ENCODE measurements at places on chromosomes 12 and 14.

- DNase-seq = no peak
Observed at GRCh38 chr12:54786081-54786480, 68.2 kb upstream of the MUCL1 start.

DNA sequence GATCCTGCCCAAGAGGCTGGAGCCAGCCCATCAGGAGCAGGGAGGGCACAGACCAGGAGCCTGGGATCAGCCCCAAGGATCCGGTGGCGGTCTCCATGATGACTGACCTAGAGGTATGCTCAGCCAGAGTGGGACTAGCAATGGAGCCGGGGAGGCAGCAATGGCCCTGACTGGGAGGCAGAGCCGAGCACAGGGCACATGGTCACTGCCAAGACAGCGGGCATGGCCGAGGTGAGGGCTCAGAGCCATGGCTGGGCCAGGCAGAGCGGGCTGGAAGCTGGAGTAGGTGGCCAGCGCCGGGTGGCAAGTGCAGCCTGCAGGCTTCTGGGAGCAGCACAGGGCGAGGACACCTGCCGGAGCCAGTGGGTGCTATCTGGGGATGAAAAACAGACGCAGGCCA is 259.3 kb downstream of the BCL11B start:
- no peak for DNase-seq

DNA sequence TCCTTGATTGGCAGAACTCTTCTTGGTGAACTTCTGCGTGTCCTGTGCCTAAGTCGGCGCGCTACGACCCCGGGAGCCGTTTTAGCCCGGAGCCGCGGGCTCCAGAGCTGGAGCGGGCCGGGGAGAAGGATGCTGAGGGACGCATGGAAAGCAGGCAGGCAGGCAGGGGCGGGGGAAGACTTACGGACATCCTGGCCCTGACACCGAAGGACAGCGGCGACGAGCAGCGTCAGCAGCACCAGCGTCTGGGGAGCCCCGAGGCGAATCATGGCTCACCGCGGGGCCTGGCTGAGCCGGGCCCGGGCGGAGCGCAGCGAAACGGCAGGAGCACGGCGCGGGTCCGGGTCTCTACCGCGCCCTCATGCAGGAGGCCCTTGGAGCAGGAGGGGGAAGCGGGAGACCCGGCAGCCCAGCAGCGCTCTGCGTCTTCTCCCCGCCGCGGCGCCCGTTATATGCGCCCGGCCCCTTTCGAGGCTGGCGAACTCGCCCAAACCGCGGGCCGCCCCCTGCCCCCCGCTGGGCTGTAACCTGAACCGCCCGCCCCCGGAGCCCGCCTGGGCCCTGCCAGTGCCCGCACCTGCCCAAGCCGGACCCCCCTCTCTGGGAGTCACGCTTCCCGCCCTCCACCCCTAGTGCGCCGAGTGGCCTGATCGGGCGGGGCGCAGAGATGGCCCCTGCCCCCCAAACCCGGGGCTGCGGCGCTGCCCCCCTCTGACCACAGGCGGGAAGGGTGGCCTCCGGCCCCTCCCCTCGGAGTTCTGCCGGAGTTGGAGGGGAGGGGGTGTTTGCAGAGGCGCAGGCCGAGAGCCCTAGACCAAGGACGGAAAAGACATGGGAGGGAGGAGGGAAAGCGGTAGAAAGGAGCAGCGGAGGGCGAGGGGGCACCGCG is at the start of gene COL2A1:
Gene COL2A1, minus strand, starts transcription at position 424 of the 889 bp plus-strand sequence. Its CDS starts 155 bp downstream, at position 269.
- peak; percentile 24 for DNase-seq

DNA sequence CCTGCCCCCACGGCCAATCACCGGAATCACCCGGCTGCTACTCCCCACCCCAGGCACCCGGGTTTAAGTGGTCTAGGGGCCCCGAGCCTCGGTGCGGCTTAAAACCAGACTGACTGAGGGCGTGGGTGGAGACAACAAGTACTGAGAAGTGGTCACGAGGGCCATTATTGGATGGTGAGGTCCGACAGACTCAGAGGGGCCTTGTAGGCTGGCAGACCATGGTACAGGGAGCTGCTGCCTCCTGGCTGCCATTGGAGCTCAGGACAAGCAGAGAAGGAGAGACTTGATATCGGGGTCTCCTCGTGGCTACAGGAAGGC is 54.1 kb downstream of the FBRSL1 start:
- DNase-seq = no peak

DNA sequence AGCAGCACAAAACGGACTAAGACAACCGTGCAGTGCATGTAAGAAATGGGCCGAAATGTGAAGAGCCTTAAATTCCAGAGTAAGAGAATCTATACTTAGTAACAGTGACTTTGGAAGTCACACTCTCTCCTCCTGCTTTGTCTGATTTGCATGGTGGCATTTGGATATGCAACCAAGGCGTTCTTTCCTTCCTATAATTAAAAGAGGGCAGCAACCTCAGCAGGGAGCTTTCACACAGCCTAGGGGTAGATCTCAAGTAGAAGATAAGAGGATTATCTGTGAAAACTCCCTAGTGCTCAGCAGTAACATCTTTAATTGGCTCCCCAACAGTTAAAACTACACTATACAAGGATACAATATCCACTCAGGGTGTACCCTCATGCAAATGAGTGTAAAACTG is 16.5 kb downstream of the GMFB start:
- no peak for DNase-seq

DNA sequence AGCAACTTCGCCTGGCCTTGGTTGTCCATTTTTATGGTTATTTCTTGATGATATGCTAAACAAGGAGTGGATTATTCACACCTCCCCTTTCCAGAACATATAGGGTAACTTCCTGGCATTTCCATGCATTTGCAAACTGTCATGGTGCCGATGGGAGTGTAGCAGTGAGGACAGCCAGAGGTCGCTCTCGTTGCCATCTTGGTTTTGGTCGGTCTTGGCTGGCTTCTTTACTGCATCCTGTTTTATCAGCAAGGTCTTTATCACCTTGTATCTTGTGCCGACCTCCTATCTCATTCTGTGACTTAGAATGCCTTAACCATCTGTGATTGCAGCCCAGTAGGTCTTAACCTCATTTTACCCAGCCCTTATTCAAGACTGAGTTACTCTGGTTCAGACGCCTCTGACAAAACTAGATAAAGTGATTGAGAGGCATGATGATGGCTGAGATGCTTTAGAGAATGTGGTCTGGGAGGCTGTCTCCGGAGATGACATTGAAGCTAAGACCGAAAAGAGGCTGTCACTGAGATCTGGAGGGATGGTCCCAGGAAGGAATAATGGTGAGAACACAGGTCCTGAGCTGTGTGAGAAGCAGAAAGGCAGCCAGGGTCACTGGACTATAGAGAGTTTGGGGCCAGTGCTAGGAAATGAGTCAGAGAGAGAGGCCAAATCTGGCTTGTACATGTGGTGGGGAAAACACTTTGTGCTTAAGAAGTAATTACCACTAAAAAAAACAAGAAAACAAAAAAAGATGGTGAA is 2.9 kb downstream of the GLT1D1 start:
- DNase-seq = no peak

- no peak for DNase-seq
Observed at GRCh38 chr12:132437252-132437932, 52.6 kb upstream of the FBRSL1 start.

- DNase-seq = no peak
Observed at GRCh38 chr12:97640826-97641225, 178.2 kb downstream of the RMST start.

- DNase-seq = no peak
Observed at GRCh38 chr12:56863789-56864188, 70.4 kb downstream of the SDR9C7 start.

DNA sequence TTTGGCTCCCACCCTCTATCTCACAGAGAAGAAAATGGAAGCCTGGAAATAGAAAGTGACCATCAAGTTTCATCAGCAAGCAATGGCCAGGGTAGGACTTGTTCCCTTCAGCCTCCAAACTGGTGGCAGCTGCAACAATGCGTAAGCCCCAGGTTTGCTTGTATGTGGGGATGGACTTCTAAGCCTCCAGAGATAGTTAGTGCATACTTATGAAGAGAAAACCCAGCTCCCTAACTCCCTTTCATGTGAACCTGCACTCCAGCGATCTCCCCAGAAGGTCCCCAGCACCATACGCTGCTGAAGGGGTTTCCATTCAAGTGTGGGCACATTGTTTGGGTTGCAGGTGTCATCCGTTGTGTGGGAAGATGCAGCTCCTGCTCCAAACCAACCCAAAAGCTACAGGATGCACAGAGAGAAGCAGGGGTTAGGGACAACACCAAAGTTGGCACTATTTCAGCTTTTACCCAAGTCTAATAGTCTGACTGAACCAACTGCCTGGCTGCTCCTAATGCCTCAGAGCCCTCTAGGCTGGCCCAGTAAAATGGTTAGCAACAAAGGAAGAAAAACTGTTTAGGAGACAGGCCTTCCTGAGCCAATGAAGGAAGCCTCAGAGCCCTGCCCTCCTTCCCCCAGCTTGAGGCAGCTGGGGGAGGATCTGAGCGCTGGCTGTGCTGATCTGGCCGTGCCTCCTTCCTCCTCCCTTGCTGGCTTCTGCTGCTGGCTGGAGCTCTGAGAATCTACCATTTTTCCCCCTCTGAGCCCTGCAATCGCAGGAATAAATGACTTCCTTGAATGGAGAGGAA is 12.3 kb downstream of the ZFP36L1 start:
- peak; percentile 78 for DNase-seq

GRCh38 chr12:106644335-106645073 is 61.7 kb downstream of the RFX4 start:
- no peak for DNase-seq

DNA sequence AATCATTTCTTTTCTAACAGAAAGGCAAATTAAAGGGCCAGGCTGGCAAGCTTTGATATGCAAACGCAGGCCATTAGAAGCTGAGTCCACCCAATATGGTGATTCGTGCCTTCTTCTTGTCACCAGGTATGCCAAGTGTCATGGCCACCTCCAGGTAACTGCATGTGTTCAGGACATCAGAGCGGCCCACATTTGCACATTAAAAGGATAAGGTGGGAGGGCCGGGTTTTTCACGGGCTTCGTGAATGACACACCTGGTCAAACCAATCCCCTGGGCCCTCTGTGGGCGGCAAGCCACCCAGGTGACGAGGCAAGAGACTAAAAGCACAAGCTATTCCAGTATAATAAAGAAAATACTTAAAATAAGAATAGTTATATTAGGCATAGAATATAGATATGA is 75.9 kb upstream of the TSPAN11 start:
- DNase-seq = no peak

- no peak for DNase-seq
Observed at GRCh38 chr14:64442300-64442988, 22.9 kb upstream of the AKAP5 start.

GRCh38 chr12:51082561-51083125 is 753 bp downstream of the CSRNP2 start:
- peak; percentile 52 for DNase-seq

DNA sequence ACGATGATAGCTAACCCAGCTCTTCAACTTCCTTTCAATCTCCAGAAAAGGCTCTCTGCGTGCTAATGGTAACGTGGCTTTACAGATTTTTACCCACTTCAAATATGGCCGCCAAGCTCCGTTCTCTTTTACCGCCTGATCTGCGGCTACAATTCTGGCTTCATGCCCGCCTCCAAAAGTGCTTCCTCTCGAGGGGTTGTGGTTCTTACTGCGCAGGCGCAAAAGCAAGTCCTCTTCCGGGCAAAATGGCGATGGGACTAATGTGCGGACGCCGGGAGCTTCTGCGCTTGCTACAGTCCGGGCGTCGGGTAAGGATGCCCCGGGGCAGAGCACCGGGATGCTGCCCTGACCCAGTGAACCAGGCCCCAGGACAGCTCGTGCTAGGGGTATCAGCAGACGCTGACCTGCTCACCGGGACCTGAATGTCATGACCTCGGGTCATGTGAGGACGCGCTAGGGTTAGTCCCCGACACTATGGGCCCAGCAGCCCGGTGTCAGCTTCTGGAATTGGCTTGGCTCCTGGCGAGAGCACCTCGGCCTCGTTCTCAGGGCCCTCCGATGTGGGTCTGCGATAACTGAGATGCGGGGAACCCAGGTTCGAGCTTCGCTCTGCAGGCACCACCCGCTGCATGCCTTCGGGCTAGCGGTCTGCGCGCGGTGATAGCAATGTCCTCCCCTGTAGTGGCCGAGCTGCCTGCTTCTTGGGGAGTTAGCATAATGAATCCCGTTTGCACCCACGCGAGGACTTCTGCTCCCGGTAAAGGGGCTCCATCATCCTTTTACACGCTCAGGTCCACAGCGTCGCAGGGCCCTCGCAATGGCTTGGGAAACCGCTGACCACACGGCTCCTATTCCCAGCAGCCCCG is at the start of gene OXA1L:
Gene OXA1L, plus strand, starts transcription at position 232 of the 866 bp plus-strand sequence. Its CDS starts 14 bp downstream, at position 246.
- DNase-seq = peak; percentile 97

GRCh38 chr14:28758885-28759652 is 7.5 kb upstream of the FOXG1 start:
- no peak for DNase-seq

GRCh38 chr12:77549383-77550128 is 281.1 kb upstream of the NAV3 start:
- no peak for DNase-seq

DNA sequence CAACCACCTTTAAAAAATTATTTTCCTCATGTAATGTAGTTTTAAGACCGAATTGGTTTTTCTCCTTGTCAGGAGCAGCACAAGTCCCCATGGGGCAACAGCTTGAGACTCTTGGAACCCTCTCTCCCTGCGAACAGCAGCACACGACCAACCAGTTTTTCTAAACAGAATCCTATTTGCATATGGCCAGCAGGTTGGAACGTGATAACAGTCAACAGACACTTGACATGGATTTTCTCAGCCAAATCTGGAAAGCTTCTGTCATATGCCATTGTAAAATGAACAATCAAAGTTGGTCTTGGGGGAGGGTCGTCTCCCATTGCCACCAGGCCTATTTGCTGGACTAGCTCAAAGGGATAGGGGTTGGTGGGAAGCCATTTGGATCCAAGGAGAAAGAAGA is 1915.0 kb upstream of the FLRT2 start:
- DNase-seq = no peak

GRCh38 chr14:28831126-28831525 is 64.5 kb downstream of the FOXG1 start:
- no peak for DNase-seq

DNA sequence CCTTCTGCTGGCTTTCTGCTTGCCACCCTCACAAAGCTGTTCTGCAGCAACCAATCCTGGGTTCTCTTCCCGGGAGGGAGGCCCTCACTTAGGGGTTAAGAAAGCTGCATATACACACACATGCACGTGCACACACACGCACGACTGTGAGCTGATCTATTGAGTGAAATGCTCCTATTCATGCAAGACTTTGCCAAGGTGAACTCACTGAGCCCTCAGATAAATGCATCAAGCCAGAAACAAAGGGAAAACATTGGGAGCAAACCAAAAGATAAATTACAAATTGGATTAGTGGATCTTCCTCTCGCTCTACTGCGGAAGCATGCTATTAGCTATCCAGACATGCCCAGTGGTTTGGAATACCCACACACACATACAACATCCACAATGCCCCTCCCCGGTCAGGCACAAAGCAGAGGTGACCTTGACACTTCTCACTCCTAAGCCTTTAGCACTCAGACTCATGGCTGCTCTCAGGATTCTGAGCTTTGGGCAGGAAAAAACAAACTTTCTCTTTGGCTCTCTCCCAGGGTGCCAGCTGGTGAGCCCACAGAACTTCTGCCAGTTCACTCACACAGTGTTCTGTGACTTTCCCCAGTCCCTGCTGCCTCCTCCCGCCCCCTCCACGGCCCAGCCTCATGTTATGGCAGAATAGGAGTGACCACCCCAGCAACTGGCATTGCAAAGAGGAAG is 320.0 kb downstream of the DPF3 start:
- peak; percentile 25 for DNase-seq

Data from suppressor macrophage treated with lipopolysaccharide for 1 hour (primary cell).